Activated naive CD8-positive, alpha-beta T cell treated with anti-CD3 and anti-CD28 coated beads, Interleukin-2, amount 50 U/mL, for 24 hours (primary cell): ENCODE measurements at places on chromosomes 2 and 18.

DNA sequence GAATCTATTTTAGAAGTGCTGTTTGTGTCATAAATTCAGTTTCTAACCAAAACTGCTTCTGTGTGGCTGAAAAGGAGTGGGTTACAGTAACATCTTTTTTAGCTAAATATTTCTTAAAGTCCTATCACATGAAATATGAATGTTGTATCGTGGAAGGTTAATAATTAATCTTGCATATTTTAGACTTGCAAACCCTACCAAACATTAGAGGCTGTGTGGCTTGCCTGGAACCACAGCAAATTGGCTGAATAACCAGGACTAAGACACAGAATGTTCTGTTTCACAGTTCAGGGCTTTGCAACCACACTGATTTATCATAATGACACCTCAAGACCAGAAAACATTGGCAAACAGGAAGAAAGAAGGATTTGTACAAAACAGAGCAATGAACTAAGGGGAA lies 208.9 kb upstream of the CNTNAP5 start:
- no peak overlapping the region for H3K4me3 ChIP-seq
- H3K27me3 ChIP-seq, result no peaks in the 10 kb centered on the region
- no peaks in the 10 kb centered on the region for H3K4me1 ChIP-seq
- H3K36me3 ChIP-seq, result no peaks in the 10 kb centered on the region

DNA sequence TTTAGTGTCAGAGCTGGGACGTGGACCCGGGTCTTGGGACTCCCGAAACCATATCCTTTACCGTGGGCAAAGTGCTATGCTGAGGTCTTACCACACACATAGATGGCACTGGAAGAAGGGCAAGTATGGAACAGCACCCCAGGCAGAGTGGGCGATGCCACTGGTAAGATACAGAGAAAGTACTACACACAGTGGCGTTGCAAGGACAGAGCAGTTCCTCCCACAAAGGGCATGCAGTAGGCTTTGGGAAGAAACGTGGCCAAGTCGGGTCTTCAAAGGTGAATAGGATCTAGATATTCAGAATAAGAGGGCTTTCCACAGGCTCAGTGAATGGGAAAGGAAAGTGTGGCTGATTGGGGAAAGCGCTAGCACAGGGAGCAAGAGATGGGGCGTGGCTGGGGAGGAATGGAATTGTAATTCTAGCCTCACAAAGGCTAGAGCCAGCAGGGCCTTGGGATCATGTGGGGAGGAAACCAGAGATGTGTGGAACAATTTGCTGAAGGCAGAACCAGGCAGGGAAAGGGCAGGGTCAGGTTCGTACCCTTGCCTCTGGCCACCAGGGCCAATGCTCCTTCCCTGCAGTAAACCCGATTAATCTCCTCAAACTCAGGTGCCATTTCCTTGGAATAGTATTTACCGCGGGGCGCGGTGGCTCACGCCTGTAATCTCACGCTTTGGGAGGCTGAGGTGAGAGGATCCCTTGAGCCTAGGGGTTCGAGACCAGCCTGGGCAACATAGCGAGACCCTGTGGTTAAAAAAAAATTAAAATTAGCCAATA lies 36.0 kb downstream of the PCBP1 start:
- peak overlapping the region; percentile 99 for H3K27ac ChIP-seq
- H3K4me3 ChIP-seq, result peak overlapping the region; percentile 94
- no peaks in the 10 kb centered on the region for H3K27me3 ChIP-seq
- H3K4me1 ChIP-seq, result peaks cover 86% of the 10 kb centered on the region

DNA sequence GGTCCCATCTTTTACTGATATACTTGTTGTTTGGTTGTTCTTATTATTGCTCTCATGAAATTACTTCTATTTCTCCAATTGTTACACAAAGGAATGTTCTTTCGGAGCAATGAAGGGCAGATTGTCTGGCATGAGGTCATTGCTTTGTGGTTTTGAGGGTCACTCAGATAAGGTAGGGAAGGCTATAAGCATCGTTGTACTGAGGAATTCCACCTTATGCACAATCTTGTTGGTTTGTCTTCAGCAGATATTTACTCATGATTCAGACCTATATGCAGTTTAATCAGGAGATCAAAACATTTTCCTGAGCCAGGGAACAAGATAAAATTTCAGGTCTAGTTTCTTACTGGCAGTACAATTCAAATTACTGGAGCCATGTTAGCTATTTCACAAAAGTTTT lies 163.0 kb upstream of the SPHKAP start:
- no peaks in the 10 kb centered on the region for H3K27me3 ChIP-seq
- no peaks in the 10 kb centered on the region for H3K36me3 ChIP-seq
- no peak overlapping the region for H3K27ac ChIP-seq

- no peak overlapping the region for H3K27ac ChIP-seq
- peaks cover 10% of the 10 kb centered on the region for H3K36me3 ChIP-seq
- H3K4me3 ChIP-seq, result no peak overlapping the region
These were observed 210.0 kb upstream of the SIX3 start for GRCh38 chr2:44731505-44731904.

DNA sequence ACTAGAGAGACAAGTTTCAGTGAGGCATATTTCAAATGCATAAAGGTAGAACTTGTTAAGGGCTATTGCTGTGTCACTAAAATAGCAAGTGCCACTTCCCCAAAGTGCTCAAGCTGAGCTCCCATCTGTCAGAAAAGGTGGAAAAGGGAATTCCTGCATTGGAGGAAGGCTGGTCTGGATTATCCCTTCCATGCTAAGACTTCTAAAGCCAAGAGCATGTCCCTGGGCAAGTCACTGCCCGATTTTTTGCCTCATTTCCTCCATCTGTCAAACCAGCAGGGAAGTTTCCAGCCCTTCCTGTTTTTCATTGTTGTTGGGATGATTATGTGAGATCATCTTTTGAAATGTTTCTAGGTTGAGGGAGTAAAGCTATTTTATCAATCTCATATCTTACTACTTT lies 175.5 kb downstream of the SETBP1 start:
- DNase-seq, result no peak
- H3K4me3 ChIP-seq, result no peak overlapping the region
- H3K27me3 ChIP-seq, result peaks cover 12% of the 10 kb centered on the region
- no peak overlapping the region for H3K27ac ChIP-seq
- peaks cover 18% of the 10 kb centered on the region for H3K4me1 ChIP-seq

DNA sequence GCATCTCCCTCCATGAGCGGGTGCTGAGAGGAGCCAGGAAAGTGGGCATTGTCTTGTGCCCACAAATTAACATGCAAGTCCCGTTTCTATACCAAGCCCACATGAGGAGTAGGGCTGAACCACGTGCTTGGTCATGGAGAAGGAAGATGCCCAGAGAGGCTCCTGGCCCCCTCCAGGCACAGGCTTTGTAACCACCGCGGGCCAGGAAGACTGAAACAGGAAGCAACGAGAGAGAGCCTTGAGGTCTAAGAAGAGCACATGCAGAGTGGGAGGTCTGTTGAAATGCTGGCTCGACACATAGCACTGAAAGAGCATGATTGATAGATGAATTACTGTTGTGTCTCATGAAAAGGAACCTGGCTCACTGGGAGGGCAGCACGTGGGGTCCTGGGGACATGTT lies 36.3 kb downstream of the VWA3B start:
- H3K4me1 ChIP-seq, result peaks cover 5% of the 10 kb centered on the region
- H3K27ac ChIP-seq, result no peak overlapping the region
- no peaks in the 10 kb centered on the region for H3K36me3 ChIP-seq

DNA sequence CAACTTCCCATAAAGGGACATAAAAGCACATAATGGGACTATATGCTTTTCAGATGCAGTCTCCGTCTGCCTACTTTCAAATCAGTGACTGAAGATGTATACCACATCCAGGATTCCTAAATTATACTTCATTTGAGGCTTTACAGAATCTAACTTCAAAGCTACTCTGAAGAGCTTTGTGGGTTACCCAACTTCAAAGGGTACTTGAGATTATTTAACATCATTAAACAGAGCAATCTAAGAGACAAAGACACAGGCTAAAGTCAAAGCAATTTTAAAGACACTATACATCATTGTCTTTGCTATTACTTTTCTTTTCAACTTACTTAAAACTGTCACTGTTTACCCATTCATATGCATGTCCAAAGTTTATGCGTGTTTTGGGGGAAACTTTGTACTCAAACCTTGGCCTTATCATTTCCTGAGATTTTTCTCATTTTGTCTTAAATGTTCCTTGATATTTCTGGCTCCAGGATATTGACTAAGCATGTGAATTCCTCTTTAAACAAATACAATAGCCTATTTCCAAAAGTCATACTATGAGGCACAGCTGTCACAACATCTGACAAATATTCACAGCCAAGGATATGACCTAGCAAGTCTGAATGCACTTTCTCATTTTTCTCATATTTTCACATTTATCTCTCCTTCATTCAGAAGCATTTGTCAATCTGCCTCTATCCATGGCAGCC lies 1985.1 kb upstream of the PIK3C3 start:
- H3K36me3 ChIP-seq, result no peaks in the 10 kb centered on the region
- H3K4me3 ChIP-seq, result no peak overlapping the region
- H3K27me3 ChIP-seq, result no peaks in the 10 kb centered on the region
- no peak for DNase-seq

DNA sequence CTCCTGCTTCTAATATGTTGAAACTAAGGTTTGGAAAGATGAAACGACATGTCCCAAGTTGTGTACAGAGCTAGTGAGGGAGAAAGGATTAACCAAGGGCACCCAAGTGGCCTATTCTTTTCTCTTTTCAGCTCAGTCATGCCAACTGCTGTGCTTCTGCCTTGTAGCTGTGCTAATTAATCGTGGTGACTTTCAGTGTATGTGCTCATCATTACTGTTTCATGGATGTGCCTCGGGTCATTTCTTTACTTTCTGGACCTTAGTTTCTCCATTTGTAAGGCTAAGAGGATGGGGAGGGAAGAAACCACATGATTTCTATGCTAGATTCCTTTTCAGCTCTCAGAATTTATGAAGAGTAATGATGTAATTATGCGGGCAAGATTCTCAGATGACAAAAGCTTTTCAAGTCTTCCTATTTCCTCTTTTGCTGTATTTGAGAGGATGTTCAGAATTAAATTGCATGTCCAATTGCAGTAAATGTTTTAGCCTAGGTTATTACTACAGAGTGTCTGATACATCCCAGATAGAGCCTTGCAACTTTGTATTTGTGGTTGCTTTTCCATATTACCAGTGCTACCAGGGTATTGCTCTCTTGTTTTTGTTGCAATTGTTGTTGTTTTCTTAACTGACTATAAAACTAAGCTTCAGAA lies 621.2 kb downstream of the CNTNAP5 start:
- H3K27ac ChIP-seq, result no peak overlapping the region
- no peaks in the 10 kb centered on the region for H3K4me1 ChIP-seq
- DNase-seq, result no peak
- H3K27me3 ChIP-seq, result no peaks in the 10 kb centered on the region
- H3K36me3 ChIP-seq, result no peaks in the 10 kb centered on the region
- H3K4me3 ChIP-seq, result no peak overlapping the region

DNA sequence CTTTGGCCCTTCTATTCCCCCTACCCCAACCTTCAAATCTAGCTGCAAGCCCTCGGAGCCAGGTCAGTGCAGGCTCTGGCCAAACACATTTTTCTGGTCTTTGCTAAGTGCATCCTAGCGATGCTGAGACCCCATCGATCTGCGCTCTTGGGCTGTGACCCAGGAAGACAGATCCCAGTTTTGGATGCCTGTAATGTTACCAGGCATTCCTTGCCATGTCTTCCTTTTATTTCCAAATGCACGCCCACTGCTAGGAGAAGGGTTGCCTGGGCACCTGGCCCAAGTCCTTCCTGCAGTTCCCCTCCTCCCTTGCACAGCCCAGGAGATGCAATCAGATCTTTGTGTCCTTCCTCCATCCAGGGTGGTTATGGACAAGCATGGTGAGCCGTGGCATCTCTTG lies 124.6 kb downstream of the TPGS2 start:
- H3K36me3 ChIP-seq, result no peaks in the 10 kb centered on the region
- no peak for DNase-seq
- no peak overlapping the region for H3K27ac ChIP-seq

DNA sequence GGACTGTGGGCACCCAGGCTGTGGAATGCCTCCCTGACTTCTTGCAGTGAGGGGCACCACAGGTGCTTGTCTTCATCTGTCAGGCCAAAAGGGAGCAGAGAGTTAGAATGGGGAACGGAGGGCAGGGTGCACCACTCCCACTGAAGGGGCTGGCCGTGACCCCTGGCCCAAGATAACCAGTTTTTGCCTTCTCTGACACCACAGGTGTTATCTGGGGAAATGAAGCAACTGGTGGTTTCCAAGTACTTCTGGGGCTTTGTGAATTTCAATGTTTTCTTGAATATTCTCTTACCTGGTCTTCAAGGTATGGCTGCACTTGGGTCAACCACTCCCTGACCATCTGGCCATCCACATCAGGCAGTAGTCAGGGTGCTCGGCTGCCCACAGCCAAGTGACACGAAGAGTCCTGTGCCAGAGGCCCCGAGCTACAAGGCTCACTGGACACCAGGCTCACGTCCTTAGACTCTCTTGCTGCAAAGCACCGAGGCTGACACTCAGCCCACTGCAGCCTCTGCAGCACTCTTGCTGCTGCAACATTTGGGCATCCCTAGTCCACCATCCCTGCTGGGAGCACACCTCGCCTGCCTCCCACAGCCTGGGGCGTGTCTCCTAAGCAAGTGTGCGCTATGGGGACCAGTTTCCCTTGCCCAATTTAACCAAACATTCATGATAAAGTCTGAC lies 57.0 kb downstream of the FAM178B start:
- DNase-seq, result no peak
- no peak overlapping the region for H3K4me3 ChIP-seq
- no peaks in the 10 kb centered on the region for H3K27me3 ChIP-seq
- no peaks in the 10 kb centered on the region for H3K36me3 ChIP-seq
- H3K27ac ChIP-seq, result no peak overlapping the region

- no peaks in the 10 kb centered on the region for H3K27me3 ChIP-seq
- DNase-seq, result no peak
These were observed 120.2 kb downstream of the FEZ2 start for GRCh38 chr2:36477746-36478145.

DNA sequence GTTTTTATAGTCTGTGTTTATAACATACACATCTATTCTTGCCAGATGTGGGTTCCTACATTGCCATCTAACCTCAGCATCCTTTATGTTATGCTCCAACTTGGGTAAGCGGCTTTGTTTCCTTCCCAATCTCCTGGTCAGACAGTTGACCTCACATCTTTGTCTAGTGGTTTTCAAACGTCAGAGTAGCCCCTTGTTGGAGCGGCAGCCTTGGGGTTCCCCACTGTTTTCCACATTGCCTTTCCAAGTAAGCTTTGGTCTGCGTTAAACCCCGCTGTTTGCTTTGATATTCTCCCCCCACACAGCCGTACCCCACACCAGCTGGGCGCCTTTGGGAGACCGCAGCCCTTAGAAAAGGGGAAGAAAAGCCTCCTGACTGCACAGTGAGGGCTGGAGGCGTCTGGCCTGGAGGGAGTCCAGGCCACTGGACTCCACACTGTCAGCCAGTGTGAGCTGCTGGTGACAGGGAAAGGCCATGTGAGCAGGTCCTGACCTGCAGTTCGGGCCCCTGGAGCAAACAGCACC lies 83.3 kb downstream of the MALT1 start:
- H3K27me3 ChIP-seq, result no peaks in the 10 kb centered on the region
- H3K4me3 ChIP-seq, result no peak overlapping the region
- peaks cover 11% of the 10 kb centered on the region for H3K36me3 ChIP-seq

GRCh38 chr2:54942373-54942772 lies 107.9 kb downstream of the RTN4 start:
- H3K27ac ChIP-seq, result no peak overlapping the region
- H3K4me1 ChIP-seq, result peaks cover 9% of the 10 kb centered on the region
- H3K4me3 ChIP-seq, result no peak overlapping the region
- DNase-seq, result peak; percentile 13
- peaks cover 2% of the 10 kb centered on the region for H3K27me3 ChIP-seq

GRCh38 chr2:176997792-176998169 lies 214.8 kb upstream of the HNRNPA3 start:
- peak overlapping the region; percentile 79 for H3K27ac ChIP-seq
- H3K4me1 ChIP-seq, result peaks cover 36% of the 10 kb centered on the region
- DNase-seq, result no peak

GRCh38 chr18:23887493-23887892 lies 127.1 kb upstream of the TTC39C start:
- no peaks in the 10 kb centered on the region for H3K27me3 ChIP-seq
- H3K27ac ChIP-seq, result no peak overlapping the region
- H3K4me1 ChIP-seq, result peaks cover 26% of the 10 kb centered on the region
- H3K4me3 ChIP-seq, result no peak overlapping the region
- DNase-seq, result no peak
